ENCODE measurements at places on chromosomes 2 and 18. TPM values are rescaled to one million over a fixed set of nuclear protein-coding genes. Genes with fewer than 3 reads are reported as not detected.
A peak's percentile ranks its signal among the peaks of the same experiment; 100 is the strongest.

DNA sequence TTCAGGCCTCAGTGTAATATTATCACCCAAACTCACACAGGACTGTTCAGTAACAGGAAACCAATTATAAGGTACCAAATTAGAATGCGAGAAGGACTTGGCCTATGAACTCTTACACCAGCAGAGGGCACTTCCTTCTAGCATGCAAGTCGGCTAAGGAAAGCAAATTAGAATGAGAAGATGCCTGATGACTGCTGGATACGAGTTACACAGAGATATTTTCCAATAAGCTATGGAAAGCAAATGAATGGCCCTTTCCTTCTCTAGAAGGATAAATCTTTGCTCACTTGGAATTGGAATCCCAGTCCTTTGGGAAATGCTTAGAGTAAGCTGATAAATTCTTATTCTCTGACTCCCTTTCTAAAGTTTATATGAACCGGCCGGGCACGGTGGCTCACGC is 109.8 kb downstream of the AP1S3 start:
- DNase-seq: no peak

- no peak for DNase-seq
Measured at GRCh38 chr2:40096360-40096759, 317.3 kb upstream of the THUMPD2 start.

GRCh38 chr18:34999756-35000289 is 41.4 kb upstream of the MAPRE2 start:
- DNase-seq: peak; percentile 78

GRCh38 chr2:12417786-12418185 is 298.9 kb upstream of the TRIB2 start:
- DNase-seq: no peak

DNA sequence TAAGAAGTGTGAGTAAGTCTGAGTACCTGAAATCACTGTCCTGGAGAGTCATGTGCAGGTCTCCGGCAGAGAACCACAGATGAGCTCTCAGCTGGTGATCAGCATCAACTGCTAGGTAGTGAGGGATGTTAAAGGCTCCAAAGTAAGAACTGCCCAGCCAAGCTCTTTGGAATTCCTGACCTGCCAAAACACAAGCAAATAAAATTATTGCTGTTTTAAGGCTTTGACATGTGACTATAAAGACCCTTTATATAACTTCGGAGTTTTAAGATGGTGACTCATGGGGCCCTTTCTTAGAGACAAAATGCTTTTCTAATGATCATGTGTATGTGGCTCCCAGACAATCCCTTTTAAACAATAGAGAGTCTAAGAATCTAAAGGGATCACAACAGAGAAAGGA is 855.7 kb downstream of the TRIB2 start:
- no peak for DNase-seq

DNA sequence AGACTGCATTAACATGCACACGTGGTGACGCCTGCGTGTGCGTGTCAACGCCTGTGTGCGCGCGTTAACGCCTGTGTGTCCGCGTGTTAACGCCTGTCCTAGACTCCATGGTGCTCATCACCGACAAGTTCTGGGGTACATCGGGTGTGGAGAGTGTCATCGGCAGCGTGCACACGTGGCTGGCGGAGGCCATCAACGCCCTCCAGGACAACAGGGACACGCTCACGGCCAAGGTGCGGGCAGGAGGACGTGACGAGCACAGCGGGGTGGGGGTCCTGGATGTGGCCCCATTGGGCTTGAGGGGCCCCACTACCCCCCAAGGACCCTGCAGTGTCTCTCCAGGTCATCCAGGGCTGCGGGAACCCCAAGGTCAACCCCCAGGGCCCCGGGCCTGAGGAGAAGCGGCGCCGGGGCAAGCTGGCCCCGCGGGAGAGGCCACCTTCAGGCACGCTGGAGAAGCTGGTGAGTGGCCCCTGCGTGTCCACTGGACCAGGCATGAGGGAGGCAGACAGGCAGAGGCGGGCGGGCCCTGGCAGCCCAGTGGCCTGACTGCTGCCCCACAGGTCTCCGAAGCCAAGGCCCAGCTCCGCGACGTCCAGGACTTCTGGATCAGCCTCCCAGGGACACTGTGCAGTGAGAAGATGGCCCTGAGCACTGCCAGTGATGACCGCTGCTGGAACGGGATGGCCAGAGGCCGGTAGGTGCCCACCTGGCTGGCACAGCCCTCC is 29.2 kb downstream of the GPC1 start:
- DNase-seq: no peak

The SLC5A7 gene
- 0.06 TPM for polyA plus RNA-seq

All from hindlimb muscle (tissue), 1 donor.